ENCODE measurements at places on chromosomes 4 and X. TPM values are rescaled to one million over a fixed set of nuclear protein-coding genes. Genes with fewer than 3 reads are reported as not detected.

MYOZ2 gene
- not detected for total RNA-seq

KLHL34 gene
- total RNA-seq = not detected

ASB9 gene
- 1.2 TPM for total RNA-seq

RBM47 gene
- total RNA-seq = 3.2 TPM

PLS3 gene
- 504 TPM for total RNA-seq

TMEM255A gene
- total RNA-seq = under 0.01 TPM

KCND1 gene
- 0.89 TPM for total RNA-seq
